ENCODE measurements at places on chromosomes 7 and 10. TPM values are rescaled to one million over a fixed set of nuclear protein-coding genes. Genes with fewer than 3 reads are reported as not detected.

Gene HTR5A
- not detected for total RNA-seq

Gene THSD7A
- not detected for total RNA-seq

GRCh38 chr7:111660478-111660877 is 98.2 kb upstream of the IMMP2L start:
- DNase-seq: no peak
- no peaks in the 10 kb centered on the region for H3K27me3 ChIP-seq
- no peaks in the 10 kb centered on the region for H3K4me1 ChIP-seq
- no peak overlapping the region for H3K4me3 ChIP-seq
- no peak overlapping the region for H3K27ac ChIP-seq

- H3K27me3 ChIP-seq: peaks cover 24% of the 10 kb centered on the region
- H3K36me3 ChIP-seq: no peaks in the 10 kb centered on the region
- H3K27ac ChIP-seq: no peak overlapping the region
- no peaks in the 10 kb centered on the region for H3K4me1 ChIP-seq
Observed at GRCh38 chr10:43808136-43808535, 159.5 kb upstream of the ZNF32 start.

DNA sequence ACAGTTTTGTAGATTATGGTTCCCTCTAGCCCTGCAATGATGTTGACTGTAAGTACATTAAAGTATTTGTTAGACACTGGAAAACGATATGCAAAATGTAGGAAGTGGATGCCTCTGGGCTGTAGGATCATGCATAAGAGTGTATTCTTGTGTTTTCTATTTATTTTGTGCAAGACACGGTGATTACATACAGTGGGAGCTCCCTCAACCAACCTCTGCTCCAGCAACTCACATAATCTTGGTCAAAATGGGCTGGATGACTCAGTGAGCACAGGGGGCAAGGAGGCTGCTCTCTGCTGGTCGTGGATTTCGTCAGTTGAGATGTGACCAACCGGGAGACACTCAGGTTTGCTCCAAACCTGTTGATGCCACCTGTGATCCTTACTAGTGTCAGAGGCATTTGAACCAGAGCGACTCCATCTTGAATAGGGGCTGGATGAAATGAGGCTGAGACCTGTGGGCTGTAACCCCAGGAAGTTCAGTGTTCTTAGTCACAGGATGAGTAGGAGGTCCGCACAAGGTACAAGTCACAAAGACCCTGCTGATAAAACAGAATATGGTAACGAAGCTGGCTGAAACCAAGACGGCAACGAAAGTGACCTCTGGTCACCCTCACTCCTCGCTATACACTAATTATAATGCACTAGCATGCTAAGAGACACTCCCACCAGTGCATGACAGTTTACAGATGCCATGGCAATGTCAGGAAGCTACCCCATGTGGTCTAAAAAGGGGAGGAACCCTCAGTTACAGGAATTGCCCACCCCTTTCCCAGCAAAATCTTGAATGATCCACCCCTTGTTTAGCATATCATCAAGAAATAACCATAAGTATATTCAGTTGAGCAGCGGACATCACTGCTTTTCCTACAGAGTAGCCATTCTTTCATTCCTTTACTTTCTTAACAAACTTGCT is 56.4 kb upstream of the FAM20C start:
- H3K27me3 ChIP-seq: peaks cover 15% of the 10 kb centered on the region
- no peak overlapping the region for H3K27ac ChIP-seq
- H3K4me1 ChIP-seq: no peaks in the 10 kb centered on the region
- H3K4me3 ChIP-seq: no peak overlapping the region
- no peaks in the 10 kb centered on the region for H3K36me3 ChIP-seq

DNA sequence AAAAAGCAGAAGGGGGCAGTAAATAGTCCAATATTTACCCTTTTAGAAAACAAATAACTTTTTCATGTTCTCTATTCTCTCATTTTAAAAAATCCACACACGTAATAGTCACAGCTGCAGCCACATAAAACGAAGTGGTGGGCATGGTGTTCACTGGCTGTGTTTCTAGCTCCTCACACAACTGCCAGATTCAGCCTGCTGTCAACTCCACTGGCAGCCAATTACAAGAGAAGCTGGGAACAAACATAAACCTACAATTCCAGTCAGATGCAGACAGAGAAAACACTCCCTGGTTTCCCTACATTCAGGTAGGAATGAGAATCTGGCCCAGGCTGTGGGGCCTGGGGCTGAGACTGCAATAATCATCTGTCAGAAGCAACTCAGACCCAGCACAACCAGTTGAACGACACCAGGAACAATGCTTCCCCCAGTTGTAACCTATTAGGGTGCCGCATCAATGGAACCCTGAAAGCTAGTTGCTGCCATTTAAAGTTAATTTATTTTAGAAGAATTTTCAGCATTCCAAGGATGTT is 29.1 kb downstream of the ERCC6 start:
- H3K27ac ChIP-seq: no peak overlapping the region
- peaks cover 51% of the 10 kb centered on the region for H3K36me3 ChIP-seq
- peaks cover 11% of the 10 kb centered on the region for H3K4me1 ChIP-seq

DNA sequence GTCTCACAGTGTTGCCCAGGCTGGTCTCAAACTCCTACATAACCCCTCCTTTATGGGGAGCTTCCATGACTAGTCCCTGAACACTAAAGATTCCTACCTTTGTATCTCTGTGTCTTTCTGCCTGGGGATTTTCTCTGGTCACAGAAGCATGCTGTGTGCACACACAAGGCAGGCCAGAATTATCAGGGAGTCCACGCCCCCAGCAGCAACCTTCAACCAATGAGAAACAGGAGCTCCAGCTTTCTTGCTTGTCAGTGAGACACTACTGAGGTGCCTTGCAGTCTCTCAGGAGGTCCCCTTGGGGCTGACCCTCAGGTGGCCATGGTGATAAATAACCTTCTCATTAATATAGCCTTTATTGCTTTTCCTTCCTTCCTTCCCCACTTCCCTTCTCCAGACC is 45.1 kb upstream of the AUTS2 start:
- H3K4me1 ChIP-seq: no peaks in the 10 kb centered on the region
- no peak overlapping the region for H3K4me3 ChIP-seq
- no peaks in the 10 kb centered on the region for H3K27me3 ChIP-seq
- no peaks in the 10 kb centered on the region for H3K36me3 ChIP-seq
- DNase-seq: no peak

Measured in MCF 10A (cell line).